DND-41 (cell line): ENCODE measurements at places on chromosomes 13 and 19.
A peak's percentile ranks its signal among the peaks of the same experiment; 100 is the strongest.

DNA sequence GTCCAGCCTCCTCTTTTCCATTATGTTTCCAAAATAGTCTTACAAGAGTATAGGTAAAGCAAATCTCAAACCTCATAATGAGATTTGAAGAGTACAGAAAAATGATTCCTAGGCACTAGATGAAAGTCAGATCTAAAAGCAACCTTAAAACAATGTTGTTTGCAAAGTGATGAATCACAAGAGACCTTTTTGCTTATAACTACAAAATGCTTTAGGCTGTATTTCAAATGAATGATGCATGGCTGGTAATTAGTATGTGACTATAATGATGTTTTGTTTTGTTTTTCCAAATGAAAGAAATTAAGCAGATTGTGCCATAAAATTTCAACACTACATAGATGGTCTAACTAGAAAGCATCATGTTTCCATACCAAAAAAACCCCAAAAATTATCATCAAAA, 272.7 kb downstream of the DIAPH3 start:
- DNase-seq: no peak

- no peak for DNase-seq
Measured at GRCh38 chr13:104701591-104701990, 1635.4 kb upstream of the SLC10A2 start.

DNA sequence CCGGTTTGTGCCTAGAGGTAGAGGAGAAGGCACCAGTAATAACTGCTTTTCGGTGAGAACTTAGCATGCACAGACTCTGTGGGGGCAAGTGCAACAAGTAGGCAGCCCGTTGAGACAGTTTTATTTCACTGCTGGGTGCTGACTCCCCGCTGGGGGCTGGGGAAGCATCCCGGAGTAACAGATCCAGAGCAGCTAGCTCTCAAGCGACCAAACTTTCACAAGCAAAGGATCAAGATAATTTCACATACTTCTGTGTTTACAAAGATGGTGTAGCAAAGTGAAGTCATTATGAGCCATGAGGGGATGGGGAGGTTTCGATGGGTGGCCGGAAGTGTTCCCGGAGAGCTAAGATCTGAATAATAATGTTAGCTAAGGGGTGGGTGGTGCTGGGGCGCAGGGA, 2.8 kb downstream of the NACC1 start:
- DNase-seq: no peak

DNA sequence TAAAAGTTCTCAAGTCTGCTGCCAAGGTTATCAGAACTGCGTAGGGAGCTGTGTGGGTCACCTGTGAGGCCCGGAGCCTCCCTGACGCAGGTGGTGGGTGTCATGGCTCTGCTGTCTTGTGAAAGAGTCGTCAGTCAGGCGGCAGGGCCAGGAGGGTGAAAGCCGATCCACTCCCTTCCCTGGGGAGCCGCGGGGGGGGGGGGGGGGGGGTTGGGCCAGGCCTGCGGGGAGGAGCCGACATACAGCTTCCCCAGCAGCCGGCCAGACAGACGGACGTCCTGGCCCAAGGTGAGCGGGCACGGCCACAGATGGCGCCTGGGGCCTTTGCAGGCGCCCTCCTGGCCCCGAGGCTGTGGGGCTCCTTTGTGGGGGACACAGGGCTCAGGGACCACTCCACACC, 12.4 kb downstream of the SBNO2 start:
- no peak for DNase-seq

DNA sequence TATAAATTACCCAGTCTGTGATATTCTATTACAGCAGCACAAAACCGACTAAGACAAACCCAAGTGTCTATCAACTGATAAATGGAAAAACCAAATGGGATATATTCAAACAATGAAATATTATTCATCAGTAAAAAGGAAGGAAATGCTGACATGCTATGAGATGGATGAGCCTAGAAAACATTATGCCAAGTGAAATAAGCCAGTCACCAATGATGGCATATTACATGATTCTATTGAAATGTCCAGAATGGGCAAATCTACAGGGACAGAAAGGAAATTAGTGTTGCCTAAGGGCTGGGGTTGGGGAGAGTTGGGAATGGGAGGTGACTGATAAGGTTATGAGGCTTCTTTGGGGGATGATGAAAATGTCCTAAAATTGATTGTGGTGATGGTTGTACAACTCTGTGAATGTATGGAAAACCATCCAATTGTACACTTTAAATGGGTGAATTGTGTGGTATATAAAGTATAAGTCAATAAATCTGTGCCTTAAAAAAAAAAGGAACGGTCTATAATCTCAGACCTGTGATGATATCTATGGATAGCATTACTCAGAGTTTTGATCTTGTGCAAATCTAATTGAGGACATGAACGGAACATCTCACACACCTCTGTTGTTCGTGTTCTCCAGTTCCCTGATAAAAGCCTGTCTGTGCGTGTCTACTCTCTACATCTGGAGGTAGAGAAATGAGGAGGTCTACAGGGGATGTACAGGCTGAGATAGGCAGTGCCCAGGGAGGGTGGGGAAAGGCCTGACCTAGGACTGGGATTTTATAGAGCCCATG, 49.0 kb downstream of the TNFRSF19 start:
- DNase-seq: no peak

- peak; percentile 51 for DNase-seq
Measured at GRCh38 chr19:3179739-3180293, 1.2 kb downstream of the S1PR4 start.

- no peak for DNase-seq
Measured at GRCh38 chr13:28333204-28333881, 161.6 kb downstream of the FLT1 start.

GRCh38 chr13:73542446-73542845, 483.6 kb downstream of the KLF5 start:
- DNase-seq: no peak

DNA sequence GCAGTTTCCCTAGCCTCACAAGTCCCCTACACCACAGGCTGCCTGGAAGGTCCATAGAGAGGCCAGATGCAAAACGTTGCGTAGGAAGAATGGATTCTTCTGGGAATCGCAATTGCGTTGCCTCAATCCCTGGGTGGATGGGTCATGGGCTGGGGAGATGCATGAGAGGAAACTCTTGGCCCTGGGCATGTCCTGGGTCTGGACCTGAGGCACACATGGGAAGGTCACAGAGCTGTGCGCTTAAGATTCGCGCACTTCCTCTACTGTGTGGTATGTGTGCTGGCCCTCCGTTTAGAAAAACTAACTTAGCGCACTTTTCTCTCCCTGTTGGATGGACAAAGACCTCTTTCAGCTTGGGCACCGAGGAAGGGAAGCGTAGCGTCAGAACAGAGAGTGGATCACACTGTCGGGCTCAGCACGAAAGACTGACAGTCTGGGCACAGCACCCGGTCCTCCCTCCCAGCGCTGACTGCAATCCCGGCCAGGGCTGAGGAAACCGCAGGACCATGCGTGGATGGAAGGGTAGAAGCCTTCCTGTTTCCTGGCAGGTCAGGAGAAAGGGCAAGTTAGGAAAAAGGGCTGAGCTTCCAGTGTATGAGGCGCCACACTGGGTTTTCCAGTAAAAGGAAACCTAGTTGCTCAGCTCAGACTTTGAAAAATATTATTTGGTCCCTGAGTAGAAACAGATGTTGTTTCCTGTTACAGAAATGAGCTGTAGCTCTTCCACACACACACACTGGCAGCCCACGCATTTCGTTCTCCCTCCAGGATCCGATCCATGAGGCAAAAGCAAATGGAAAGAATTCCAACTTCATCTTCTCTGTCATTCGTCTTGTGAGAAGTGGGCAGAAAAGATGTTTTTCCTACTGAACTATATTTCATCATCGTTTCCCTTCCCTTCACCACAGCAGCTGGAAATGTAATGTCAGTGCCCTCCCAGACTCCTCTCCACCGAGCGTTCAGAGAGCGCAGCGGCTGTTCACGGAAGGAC, 86.0 kb downstream of the ING1 start:
- DNase-seq: no peak

DNA sequence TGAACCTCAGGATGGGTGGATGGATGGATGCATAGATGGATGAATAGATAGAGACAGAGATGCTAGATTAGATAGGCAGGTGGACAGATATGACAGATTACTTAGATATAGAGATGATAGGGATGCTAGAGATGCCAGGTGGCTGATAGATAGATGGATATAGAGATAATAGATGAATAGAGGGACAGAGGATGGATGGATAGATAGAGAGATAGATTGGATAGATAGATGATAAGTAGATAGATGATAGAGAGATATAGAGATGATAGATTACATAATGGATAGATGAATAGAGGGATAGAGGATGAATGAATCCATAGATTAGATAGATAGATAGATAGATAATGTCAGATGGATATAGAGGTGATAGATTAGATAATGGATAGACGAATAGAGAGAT, 88.4 kb upstream of the TM9SF2 start:
- DNase-seq: no peak

- DNase-seq: no peak
Measured at GRCh38 chr13:45604892-45605291, 10.6 kb downstream of the ERICH6B start.

GRCh38 chr19:29873024-29873800, 61.4 kb downstream of the CCNE1 start:
- peak; percentile 43 for DNase-seq

DNA sequence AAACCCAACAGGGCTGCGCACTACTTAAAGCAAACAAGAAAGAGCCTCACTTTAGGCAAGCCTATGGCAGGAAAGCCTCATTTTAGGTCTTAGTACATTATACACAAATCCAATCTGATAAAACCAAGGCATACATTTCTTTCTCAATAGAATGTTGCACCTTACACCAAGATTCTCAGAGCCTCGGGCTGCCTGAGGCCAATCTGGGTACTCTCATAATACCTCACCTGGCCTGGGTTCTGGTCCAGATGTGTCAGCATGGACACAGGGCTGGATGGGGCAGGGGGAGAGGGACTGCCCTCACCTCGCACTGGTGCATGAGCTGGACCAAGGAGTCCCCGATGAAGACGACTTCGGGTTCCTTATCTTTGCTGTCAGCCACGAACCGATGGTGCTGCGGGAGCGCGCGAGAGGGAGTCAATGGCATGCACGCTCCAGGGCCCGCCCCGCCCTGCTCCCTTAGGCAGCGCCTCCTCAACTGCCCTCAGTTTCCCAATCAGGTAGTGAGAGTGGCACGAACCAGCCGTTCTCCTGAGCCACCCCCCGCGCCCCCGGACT, at the start of gene PRR19:
PRR19 (plus strand) TSS at position 487 of the 558 bp plus-strand sequence. CDS start 7,453 bp downstream, outside the sequence.
- no peak for DNase-seq

DNA sequence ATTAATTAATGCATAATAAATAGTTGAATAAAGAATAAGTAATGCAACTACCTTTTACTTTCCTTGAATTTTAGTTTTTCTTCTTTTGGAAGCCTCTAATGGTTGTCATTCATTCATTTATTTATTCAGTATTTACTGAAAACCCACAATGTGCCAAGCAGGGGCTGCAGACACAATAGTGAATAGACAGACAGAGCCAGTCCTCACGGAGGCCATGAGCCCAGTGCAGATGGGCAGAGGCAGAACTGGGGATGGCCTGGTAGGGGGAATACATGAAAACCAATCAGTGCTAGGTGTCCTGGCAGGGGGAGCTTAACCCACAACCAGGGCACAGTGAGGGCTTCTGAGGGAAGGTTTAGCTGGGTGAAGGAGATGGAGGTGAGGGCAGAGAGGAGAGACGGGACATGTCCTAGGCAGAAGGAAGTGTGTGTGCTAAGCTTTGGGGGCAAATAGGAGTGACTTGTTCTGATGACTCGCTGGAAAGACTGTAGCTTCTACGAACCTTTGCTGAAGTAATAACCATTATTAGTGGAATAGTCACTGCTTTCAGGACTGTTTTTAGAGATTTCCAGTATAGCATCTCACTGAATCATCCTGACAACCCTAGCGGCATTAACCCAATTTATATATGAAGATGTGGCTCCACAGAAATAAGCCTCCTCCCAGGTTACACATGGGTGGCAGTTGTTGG, 55.9 kb downstream of the ERCC5 start:
- DNase-seq: no peak

DNA sequence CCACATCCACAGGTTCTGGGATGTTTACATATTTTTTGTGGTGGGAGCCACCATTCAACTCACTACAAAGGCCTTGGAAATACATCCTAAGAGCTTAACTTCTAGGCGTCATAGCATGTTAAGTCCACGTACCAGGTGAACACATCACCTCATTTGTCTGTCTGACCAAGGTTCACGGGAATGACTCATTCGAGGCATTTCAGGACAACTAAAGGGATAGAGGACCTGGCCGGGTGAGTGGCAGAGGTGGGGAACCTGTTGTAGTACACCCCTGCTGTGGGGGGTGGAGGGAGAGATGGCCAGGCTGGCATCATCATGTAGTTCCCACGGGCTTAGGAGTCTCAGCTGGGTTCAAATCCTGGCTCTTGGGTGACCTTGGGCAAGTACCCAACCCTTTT, 51.5 kb downstream of the BICRA start:
- DNase-seq: no peak

DNA sequence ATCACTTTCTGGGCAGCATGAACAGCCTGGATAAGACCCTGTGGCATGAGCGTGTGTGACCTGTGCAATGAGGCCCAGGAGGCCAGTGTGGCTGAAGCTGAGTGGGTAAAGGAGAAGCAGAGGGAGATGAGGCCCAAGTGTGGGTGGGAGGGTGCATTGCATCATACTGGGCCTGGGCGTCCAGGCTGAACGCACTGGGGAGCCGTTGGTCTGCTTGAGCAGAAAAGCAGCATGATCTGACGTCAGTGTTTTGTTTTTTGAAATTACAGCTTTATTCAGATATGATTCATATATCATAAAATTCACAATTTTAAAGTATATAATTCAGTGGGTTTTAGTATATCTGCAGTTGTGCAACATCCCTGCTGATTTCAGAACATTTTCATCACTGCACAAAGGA, 409.7 kb downstream of the HS6ST3 start:
- no peak for DNase-seq

GRCh38 chr19:6384381-6384780, 8.6 kb downstream of the GTF2F1 start:
- DNase-seq: no peak

DNA sequence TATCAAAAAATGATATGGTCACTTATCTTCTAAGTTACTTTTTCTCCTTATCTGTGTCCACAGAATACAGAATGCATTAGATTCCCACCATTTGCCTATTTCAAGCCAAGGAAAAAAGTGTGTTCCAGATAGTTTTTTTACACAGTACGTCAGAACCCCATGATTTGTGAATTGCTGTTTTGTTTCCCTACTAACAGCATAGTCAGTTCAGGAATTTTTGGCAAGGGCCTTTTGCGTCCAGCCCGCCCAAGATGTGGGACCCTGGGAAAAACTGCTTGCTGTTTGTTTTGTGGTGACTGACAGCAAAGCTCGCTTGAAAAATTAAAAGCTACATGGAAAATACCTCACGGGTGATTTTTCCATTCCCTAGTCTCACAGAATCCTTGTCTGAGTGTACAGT, 20.4 kb upstream of the FAM216B start:
- no peak for DNase-seq

- DNase-seq: no peak
Measured at GRCh38 chr19:50459638-50460037, 16.7 kb upstream of the EMC10 start.
